ENCODE measurements at places on chromosomes 13 and 19.

- no peak for DNase-seq
Observed at GRCh38 chr13:96809366-96810096, 184.7 kb downstream of the OXGR1 start.

- no peak for DNase-seq
Observed at GRCh38 chr13:78499802-78500201, 103.5 kb downstream of the POU4F1 start.

- DNase-seq, result peak; percentile 83
Observed at GRCh38 chr19:1507763-1508506, 4.9 kb downstream of the ADAMTSL5 start.

- no peak for DNase-seq
Observed at GRCh38 chr13:62194371-62194770, 778.7 kb upstream of the PCDH20 start.

- no peak for DNase-seq
Observed at GRCh38 chr19:28578208-28578607, 634.7 kb downstream of the UQCRFS1 start.

GRCh38 chr19:41699968-41700323 is 8.5 kb upstream of the CEACAM5 start:
- no peak for DNase-seq

GRCh38 chr19:50358483-50359327 is 6.7 kb downstream of the NAPSA start:
- peak; percentile 64 for DNase-seq

DNA sequence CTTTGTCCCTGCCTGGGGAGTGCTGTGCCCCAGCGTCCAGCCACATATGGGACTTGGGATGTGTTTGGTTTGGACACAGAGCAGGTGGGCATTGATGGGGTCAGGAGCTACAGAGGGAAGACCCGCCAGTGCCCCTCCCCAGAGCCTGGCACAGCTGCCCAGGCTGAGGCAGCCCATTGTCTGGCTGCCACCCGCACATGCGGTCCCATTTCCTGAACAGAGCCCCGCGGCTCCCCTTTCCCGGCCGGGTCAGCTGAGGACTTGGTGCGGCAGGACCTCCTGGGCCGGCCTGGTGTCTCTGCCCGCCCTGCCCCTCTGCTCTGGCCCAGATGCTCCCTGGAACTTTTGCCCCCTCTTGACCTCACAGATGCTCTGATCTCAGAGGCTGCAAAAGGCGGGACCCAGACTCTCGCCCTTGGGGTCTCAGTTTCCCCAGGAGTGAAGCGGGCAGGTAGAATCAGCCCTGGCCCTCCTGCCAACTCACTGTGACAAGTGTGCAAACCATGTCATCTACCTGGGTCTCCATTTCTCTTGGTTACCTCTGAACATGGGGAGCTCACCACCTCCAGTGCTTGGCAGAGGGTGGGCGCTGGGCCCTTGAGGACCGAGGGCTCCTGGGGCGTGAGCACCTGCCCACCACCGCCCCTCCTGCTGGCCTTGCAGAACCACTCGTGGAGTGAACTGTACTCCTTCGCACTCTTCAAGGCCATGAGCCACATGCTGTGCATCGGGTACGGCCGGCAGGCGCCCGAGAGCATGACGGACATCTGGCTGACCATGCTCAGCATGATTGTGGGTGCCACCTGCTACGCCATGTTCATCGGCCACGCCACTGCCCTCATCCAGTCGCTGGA is 17.8 kb downstream of the HCN2 start:
- no peak for DNase-seq

DNA sequence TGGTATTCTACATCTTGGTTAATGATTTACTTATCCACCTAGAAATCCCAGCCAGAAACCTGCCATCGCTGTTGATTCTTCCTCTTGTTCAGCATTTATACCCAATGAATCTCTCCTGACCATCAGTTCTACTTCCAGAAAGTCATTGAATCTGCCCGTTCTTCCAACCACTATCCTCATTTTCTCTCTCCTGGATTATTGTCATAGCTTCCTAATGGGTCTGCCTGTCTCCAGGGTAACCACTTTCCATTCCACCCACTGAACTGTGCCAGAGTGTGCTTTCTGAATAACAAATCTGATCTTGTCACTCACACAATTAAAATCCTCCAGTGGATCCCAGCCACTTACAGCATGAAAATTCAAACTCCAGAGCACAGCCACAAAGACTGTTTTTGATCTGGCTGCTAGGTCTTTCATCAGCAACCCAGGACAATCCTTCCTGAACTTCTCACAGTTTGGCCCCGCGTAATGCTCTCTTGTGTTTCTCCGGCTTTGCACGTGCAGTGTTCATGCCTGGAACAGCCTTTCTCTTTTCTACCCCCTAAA is 330.6 kb downstream of the SPRY2 start:
- DNase-seq, result no peak

DNA sequence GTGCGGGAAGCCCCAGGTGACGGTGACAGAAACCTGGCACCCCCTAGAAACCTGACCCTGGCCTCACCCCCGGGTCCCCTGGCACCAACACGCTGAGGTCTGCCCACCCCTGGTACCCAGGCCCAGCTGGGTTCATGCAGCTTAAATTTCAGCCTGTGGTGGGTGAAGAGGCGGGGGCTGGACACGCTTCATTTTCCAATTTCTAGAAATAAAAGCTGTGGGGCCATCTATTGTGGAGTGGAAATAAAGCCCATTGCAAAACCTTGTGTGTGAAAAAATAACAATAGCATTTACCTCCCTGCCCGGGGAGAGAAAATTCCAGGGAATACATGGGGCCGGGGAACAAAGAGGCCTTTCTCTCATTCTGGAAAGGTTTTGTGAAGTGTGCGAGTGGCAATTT is 7.5 kb upstream of the FUT5 start:
- DNase-seq, result no peak

DNA sequence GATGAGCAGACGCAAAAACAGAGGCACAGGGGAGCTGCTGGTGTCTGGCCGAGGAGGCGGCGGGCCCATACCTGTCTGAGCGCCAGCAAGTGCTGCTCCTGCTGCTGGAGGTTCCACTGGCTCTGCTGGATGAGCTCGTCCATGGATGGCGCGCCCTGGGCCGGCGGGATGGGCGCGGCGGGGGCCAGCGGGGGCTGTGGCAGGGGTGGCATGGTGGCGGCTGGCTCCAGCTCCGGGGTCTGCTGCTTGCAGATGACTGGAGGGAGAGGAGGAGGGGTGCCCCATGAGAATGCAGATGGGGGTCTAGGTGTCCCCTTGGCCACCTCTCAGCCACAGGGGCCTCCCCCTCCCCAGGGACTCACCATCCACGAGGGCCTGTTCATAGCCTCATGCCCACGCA is 6.9 kb downstream of the CHERP start:
- DNase-seq, result no peak

GRCh38 chr13:40973409-40973808 is 45.7 kb downstream of the ELF1 start:
- no peak for DNase-seq
